ENCODE measurements at places on chromosomes 2 and 18.

DNA sequence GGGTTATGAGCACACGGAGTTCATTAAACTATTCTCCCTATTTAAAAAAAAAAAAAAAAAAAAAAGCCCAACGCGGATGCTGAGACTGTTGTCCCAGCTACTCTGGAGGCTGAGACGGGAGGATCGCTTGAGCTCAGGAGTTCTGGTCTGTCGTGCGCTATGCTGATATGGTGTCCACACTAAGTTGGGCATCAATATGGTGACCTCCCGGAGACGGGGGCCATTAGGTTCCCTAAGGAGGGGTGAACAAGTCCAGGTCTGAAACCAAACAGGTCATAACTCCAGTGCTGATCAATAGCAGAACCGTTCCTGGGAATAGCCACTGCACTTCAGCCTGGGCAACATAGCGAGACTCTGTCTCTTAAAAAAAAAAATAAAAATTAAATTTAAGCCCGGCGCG, 12.9 kb upstream of the ANKRD53 start:
- DNase-seq = no peak

DNA sequence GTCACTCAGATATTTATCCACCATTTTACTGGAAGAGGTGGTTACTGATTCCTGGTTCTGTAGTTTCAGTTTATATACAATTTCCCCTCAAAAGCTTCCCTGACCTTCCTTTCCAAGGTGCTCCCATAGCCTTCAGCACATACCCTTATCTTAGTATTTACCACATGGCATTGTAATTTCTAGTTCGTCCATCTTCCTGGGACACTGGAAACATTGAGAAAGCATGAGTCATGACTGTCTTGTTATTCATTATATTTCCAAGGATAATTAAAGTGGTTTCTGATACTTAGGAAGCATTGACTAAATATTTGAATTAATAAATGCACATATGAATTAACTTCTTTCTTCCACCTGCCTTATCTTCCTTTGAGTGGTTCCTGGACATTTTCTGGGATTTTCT, 203.8 kb downstream of the ETAA1 start:
- DNase-seq = no peak

GRCh38 chr2:126513033-126513432, 142.9 kb upstream of the GYPC start:
- no peak for DNase-seq

GRCh38 chr2:100964222-100964621, 37.9 kb upstream of the RPL31 start:
- no peak for DNase-seq

- DNase-seq = no peak
Measured at GRCh38 chr2:133737242-133737993, 169.2 kb upstream of the NCKAP5 start.

DNA sequence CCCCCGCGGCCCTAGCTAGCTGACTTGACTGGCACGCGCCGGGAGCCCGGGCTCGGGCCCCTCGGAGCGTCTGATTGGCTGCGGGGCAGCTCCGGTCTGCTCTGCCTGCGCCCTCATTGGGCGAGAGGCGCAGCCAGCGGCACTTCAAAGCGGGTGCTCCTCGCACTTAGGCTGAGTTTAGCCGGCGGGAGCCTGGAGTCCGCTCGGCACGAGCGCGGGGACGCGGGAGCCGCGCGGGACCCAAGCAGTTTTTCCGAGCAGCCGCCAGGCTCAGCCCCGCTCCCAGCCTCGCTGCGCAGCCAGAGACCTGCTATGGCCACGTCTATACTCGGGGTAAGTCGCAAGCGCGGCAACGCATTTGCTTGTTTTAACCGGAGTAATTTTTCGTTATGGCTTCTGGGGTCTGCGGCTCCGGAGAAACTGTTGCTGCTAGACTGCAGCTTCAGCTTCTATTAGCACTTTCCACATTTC, at the start of gene SP9:
SP9 (plus strand) TSS at position 174 of the 471 bp plus-strand sequence; CDS start at position 313, 139 bp downstream.
- DNase-seq = no peak

GRCh38 chr2:65749545-65749944, 317.1 kb upstream of the SPRED2 start:
- DNase-seq = no peak

- no peak for DNase-seq
Measured at GRCh38 chr2:37692711-37693110, 21.3 kb upstream of the CDC42EP3 start.
